Stimulated activated CD4-positive, alpha-beta T cell treated with anti-CD3 and anti-CD28 coated beads, Interleukin-1b, Interleukin-23, amount 100 ng/mL, for 1 hour (primary cell): ENCODE measurements at places on chromosomes 2 and 18.

DNA sequence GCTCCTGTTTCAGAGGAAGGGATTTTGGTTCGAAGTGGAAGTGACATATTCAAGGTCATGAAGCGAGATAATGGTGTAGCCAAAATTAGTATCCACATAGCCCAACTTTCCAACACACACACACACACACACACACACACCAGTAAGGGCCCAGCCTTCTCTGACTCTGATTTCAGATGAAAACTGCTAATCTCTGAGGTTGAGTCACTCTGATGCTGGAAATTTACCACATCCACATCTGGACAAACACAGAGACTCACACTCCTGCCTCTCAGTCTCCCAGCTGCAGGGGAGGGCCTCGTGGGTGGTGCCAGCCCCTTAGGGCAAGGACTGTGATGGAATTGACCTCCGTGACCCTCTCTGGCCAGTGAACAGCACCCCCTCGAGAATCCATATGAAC is 29.0 kb upstream of the SLC35F6 start:
- DNase-seq, result no peak

DNA sequence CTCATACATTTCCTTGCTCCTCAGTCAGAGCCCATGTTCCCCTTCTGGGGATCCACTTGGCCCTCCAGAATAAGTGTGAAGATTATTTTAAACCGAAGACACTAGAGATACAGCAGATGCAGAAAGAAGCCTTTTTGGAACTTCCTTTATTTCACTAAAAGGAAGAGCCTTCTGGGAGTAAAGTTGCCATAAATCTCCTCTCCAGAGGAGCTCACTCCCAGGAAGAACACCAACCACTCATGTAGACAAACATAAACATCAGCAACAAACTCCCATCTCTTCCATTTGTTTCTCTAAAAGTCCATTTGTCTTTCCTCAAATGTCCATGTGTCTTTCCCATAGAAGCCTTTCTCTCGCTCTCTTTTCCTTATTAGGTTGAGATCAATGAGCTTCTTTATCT is 62.4 kb upstream of the MSH6 start:
- no peak for DNase-seq

GRCh38 chr18:62331581-62332356 is 6.7 kb downstream of the TNFRSF11A start:
- DNase-seq, result no peak

DNA sequence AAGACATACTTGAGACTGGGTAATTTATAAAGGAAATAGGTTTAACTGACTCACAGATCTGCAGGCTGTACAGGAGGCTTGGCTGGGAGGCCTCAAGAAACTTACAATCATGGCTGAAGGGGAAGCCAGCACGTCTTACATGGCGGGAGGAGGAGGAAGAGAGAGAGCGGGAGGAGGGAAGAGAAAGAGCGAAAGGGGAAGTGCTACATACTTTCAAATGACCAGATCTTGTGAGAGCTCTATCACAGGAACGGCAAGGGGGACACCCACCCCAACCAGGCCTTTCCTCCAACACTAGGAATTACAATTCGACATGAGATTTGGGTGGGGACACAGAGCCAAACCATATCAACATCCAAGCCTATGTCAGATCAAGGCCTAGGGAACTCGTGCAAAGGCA is 24.2 kb downstream of the MYL12B start:
- DNase-seq, result no peak

GRCh38 chr2:150168595-150169236 is 318.8 kb downstream of the RND3 start:
- no peak for DNase-seq

DNA sequence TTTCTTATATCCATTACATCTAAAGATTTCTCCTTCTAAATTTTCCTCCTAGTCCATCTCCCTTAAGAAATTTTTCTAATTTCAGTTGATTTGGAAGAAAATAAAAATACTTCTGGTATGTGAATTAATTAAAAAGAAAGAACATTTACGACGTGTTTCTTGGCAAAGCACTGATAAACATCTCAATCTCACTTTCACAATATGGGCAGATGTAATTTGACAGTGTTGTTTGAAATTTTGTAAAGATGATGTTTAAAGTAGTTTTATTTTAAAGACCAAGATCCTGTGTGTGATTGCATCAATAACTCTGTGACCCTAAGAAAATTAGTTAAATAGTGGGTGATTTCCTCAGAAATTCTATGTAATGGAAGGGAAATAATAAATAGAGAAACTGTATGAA is 510.0 kb downstream of the PARD3B start:
- DNase-seq, result no peak

DNA sequence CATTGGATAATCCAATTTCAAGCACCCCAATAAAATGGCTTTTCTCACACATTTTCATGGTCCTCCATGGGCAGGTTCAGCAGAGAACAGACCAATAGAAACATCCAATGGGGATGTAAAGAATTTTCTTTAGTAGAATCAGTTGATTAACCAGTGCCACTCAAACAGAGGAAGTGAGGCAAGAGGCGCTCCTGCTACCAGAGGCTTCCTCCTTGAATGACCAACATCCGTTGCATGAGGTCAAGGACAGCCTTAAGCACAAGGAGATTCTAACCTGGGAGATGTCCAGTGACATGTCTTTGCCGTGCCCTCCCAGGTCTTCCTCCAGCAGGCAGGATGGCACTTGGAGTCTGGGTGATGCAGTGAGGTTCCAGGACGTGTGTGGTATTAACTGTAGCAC is 146.6 kb downstream of the PIEZO2 start:
- no peak for DNase-seq

GRCh38 chr2:68246396-68246795 is 5.9 kb downstream of the PPP3R1 start:
- no peak for DNase-seq

- no peak for DNase-seq
Measured at GRCh38 chr18:23671564-23671963, 8.9 kb upstream of the ANKRD29 start.
